ENCODE measurements at places on chromosomes 2 and 18.

GRCh38 chr2:131056932-131057287 is 36.4 kb downstream of the FAM168B start:
- no peak for DNase-seq

DNA sequence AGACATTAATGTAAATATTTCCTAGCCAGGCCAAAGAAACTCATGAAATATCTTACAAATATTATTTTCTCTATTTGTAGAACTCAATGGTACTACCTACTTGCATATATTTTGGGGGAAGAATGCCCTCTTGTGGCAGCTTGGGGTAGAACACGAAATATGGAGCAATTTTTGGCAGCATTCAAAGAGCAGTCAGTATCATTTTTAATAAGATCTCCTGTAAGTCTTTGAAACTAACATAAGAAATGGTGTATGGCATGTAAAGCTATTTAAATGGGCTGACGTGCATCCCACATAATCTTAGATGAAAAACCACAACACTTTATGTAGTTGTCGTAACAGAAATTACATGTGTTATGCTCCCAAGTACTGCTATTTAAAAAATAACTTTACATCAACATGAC is 62.3 kb upstream of the CCDC195 start:
- no peak for DNase-seq

DNA sequence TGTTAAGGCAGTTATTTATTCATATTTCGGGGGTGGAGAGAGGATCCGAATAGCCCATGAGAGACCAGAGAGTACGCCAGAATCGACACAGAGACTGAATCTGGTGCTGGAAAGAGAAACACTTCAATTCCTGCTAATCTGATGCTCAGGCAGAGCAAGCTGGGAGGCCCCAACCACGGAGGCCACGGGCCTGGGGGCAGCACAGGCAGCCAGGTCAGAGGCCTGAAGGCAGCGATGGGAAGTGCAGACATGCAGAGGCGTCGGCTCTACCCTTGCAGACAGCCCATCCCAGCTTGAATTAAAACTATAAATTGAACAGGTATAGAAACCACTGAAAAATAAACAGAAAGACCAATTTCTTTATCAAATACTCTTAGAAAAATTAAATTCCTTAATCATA is 50.6 kb downstream of the PXDN start:
- DNase-seq, result no peak

DNA sequence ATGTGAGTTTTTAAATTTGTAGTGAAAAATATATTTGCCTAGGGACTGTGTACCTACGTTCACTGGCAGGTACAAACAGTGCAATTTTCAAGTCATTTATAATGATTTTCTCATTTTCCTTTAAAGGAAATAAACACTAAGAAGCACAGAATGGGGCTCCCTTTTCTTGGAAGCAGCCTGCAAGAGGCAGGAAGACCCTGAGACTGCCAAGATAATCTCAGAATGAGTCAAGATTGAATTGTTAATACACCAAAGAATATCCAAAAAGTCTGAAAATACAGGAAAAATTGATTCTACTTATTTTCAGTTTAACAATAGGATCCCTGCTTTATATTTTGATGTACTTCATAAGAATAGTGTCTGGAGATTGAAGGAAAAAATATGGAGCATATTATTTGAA is 331.2 kb downstream of the CTNNA2 start:
- no peak for DNase-seq

- DNase-seq, result no peak
Measured at GRCh38 chr18:22613058-22613690, 195.5 kb upstream of the CTAGE1 start.

DNA sequence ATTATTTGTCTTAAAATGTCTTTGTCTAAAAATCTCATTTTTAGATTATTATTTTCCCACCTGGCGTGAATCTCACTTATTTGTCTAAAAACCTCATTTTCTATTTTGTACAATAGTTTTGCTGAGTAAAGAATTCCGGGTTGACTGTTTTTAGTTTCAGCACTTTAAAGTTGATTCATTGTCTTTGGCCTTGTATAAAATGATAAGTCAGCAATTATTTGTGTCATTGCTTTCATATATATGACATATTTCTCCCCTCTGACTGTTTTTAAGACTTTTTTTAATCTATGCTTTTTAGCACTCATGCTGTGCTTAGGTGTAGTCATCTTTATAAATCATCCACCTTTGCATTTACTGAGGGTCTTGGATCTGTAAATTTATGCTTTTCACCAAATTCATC is 92.1 kb upstream of the DOK6 start:
- DNase-seq, result no peak

DNA sequence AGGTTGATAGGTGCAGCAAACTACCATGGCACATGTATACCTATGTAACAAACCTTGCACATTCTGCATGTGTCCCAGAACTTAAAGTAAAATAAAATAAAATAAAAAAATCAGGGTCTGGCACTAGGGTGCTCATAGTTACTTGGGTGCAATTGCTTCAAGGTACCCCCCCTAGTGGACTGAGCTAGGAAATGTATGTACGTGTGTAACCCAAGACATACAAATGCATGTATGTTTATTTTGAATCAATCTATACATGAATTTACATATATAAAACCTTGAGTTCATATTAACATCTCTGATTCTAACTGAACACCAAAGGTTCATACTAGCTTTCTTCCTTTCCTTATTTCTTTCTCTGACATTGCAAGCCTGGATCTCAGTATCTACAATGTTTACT is 51.5 kb downstream of the USP37 start:
- DNase-seq, result no peak

DNA sequence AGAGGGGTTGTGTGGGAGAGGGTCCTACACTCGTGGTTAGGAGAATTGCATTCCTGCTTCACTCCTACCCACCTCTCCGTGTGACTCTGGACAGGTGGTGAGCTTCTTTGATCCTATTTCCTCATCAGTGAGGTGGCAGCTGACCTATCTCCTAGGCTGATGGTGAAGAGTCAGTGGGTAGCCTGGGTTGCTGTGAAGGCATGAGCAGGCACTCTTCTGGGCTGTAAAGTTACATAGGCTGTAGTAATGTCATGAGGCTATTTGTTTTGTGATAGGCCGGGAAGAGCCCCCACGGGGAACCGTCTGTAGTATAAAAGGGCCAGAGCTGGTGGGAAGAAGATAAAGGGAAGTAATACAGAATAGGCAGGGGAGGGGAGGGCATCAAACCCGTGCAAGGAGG is 83.8 kb downstream of the TMEM247 start:
- no peak for DNase-seq

GRCh38 chr2:189088591-189089205 is 90.9 kb downstream of the COL5A2 start:
- DNase-seq, result no peak

- no peak for DNase-seq
Measured at GRCh38 chr2:157055660-157056199, 201.8 kb upstream of the GALNT5 start.

DNA sequence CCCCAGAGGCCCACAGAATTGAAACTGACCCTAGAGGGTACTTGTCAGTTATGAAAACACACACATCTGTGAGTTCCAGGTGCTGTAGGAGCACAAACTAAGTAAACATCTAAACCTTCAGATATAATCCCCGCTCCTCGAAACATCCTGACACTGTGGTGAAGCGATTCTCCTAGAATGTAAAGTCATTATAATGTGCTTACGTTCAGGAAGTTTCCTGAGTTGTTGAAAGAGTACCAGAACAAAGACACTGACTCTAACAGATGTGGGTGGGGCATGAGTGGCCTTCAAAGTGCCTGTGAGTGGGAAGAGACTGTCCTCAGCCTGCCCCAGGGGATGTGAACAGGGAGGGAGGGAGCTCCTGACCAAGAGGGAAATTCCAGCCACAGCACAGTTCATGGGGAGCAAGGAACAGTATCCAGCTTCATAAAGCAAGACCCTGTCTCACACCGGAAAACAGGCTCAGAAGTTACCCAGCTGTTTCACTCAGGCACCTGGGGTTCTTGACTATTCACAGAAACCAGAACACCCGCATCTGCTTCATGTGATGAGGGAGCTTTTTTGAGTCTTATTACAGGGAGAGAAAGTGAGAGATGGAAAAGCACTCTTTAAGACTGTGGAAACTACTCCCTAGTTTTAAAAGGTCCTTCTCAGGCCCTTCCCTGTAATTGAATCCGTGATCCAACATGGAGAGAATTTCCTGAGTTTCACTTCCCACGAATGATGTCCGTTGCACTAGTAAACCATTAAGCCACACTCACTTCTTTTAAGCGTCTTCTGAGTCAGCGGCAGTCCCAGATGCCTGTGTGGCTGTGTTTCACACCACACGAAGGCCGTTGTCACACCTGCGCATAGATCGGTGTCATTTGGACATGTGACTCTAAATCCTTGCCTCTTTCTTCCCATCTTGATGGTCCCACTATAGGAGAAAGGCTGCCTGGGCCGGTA is 88.6 kb upstream of the EML6 start:
- DNase-seq, result peak; percentile 55

- DNase-seq, result no peak
Measured at GRCh38 chr18:58095222-58095621, 51.2 kb downstream of the NEDD4L start.

DNA sequence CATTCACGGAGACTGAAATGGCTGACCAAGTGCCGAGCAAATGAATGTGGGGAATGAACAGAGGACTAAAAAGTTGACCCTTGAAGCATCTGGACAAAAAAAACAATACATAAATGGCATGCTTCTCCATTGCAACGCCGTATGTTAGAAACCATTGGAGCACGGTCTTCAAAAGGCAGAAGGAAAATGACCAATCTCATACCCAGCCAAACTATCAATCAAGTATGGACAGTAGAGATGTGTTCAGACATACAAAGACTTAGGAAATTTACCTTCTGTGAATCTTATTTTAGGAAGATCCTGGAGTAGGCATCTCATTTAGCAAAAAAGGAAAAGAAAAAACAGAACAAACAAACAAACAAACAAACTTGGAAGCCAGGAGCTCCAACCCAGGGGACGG is 44.5 kb downstream of the HS6ST1 start:
- DNase-seq, result no peak

GRCh38 chr18:35203067-35203466 is 37.8 kb upstream of the ZNF397 start:
- no peak for DNase-seq

DNA sequence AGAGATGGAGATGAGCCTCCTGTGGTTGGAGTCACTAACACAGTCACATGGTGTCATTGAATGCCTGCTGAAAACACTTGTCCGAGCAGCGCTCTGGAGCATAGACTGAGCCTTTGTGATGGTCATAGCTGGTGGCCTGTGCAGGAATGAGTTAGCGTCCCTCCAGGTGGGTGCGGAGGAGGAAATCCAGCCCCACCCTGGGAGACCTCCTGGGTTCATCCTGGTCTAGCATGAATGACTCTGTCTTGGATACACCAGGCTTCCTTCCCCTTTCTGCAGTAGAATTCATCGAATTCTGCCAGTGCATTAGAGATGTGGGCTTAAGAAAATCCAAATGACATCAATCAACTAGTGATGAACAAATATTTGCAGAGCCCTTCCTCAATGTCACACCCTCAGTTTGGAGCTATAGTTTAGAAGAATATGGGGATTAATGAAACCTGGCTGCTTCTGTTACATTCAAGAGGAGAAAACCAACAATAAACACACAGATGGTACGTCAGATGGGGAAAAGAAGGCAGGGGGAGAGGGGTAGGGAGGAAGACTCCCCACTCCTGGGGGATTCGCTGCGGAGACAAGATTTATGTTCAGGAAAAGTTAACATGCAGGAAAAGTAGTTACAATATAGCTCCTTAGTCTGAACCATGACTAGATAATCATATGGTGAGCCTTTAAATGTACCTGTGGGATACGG is 136.7 kb downstream of the DDX1 start:
- DNase-seq, result no peak

DNA sequence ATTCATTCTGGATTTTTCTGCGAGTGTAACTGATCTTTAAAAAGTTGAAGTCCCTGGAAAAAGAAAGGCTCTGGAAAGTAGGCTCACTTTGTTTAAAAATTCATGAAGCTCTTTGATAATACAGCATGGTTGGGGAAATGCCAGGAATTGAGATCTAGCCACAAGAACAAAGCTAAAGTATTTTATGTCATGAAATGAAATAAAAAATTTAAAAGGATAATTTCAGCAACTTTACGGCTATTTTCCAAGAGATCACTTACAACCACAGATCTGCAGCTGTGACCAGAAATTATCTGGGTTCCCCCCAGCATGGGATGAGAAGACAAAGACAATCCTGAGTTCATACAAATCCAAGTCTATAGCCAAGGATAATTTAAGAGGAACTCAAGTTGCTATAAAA is 25.3 kb upstream of the RFX8 start:
- DNase-seq, result no peak

- peak; percentile 59 for DNase-seq
Measured at GRCh38 chr2:23925702-23926289, 1.1 kb downstream of the ATAD2B start.

GRCh38 chr2:72984172-72984671 is 66.9 kb downstream of the EMX1 start:
- DNase-seq, result no peak

DNA sequence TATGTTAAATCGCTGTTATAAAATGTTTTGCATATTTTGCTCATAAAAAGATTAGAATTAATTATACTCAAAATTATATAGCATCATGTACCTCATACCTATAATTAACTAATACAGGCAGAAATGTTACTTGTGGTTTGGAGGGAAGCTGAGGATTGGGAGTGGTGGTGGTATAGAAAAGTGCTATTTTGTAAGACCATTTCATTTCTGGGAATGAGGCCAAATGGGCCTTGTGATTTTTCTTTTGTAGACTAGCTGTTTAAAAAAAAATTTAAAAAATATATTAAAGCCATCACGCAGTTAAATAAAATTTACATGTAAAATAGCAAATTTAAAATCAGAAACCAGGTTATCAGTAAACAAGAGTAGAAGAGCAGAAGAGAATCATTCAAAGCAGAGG is 560.8 kb upstream of the FAM98A start:
- no peak for DNase-seq

DNA sequence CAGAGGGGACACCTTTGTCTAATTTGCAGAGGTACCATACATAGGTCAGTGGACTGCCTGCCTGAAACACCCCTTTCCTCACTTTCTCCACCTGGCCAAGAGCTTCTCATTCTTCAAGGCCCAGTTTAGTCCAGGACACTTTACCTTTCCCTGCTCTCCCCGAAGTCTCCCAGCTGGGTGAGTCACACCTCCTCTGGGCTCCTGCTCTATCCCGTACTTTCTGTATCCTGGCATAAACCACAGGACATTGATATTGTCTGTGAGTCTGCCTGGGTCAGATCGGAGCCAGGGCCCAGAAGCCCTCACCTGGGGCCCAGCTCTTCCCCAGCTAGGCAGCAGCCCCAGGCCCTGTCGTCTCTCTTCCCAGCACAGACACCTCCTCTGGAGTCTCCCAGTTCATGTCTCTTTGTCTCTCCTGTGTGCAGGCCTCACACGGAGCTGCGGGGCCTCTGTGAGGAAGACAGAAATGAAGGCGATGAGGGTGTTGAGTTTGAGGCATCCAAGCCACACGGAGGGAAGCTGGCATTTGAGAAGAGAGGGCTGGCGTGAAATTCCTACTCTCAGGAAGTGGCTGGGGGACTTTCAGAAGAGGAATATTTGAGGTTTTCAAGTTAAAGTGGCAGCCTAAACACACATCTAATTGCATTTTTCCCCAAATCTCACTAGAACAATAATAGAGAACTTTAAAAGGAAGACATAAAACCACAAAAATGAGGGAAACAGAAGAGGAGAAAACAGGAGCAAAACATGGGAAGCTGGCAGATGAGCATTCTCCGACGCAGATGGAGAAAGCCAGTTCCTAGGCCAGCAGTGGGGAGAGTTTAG is 79.6 kb upstream of the LAPTM4A start:
- DNase-seq, result no peak

- no peak for DNase-seq
Measured at GRCh38 chr2:215841175-215841816, 172.1 kb downstream of the MREG start.
